ENCODE measurements at places on chromosomes 7 and 10.

GRCh38 chr7:105267244-105267643, 121.5 kb downstream of the SRPK2 start:
- no peaks in the 10 kb centered on the region for H3K36me3 ChIP-seq
- H3K27ac ChIP-seq: peak overlapping the region; percentile 4
- no peak overlapping the region for H3K4me3 ChIP-seq
- DNase-seq: no peak
- peaks cover 14% of the 10 kb centered on the region for H3K4me1 ChIP-seq

DNA sequence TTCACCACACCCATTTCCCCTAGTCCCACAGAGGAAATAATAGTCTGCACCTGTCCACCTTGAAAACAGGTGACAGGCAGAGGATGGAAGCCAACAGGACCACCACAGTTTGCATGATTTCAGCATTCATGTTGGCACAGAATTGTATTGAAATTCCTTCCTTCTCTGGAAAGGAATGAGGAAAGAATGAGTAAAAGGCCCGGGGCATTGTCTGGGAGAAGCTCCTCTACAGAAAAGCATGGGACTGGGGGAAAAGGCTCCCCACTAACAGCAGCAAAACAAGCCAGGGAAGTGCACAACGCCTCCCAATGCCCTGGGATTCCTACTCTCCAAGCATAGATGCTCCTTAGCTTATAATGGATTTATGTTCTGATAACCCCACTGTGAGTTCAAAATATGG, 28.5 kb upstream of the TOMM7 start:
- H3K36me3 ChIP-seq: no peaks in the 10 kb centered on the region
- H3K27ac ChIP-seq: no peak overlapping the region
- DNase-seq: no peak
- no peaks in the 10 kb centered on the region for H3K27me3 ChIP-seq
- H3K4me3 ChIP-seq: no peak overlapping the region

DNA sequence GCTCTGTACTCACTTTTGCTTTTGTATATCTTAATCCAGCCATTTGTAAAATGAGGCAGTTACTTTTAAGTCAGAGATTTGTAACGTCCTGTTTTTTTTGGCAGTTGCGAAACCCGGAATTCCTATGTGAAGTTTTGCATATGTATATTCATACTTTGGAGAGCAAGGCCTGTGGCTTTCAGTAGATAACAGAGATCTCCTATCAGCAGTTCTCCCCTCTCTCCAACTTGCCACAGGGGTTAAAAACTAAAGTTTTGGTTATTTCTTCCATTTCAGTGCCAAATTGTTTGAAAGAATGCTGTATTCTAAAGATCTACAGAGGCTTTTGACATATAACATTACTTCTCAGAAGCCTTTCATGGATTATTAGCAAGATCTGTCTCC, 102.4 kb downstream of the EXOC4 start:
- H3K27ac ChIP-seq: no peak overlapping the region
- no peaks in the 10 kb centered on the region for H3K27me3 ChIP-seq
- no peak for DNase-seq

GRCh38 chr7:125747966-125748365, 818.3 kb upstream of the POT1 start:
- no peak for DNase-seq
- H3K36me3 ChIP-seq: no peaks in the 10 kb centered on the region
- H3K27ac ChIP-seq: no peak overlapping the region
- no peaks in the 10 kb centered on the region for H3K27me3 ChIP-seq
- no peaks in the 10 kb centered on the region for H3K4me1 ChIP-seq
- no peak overlapping the region for H3K4me3 ChIP-seq

GRCh38 chr7:22992874-22993840, 20.8 kb downstream of the HYCC1 start:
- no peaks in the 10 kb centered on the region for H3K27me3 ChIP-seq
- DNase-seq: no peak
- no peaks in the 10 kb centered on the region for H3K36me3 ChIP-seq
- no peaks in the 10 kb centered on the region for H3K4me1 ChIP-seq
- no peak overlapping the region for H3K4me3 ChIP-seq

GRCh38 chr7:97835296-97836138, 36.7 kb downstream of the ASNS start:
- no peaks in the 10 kb centered on the region for H3K36me3 ChIP-seq
- no peak overlapping the region for H3K27ac ChIP-seq
- H3K4me1 ChIP-seq: no peaks in the 10 kb centered on the region
- peaks cover 15% of the 10 kb centered on the region for H3K27me3 ChIP-seq

- DNase-seq: no peak
- H3K27me3 ChIP-seq: no peaks in the 10 kb centered on the region
- no peaks in the 10 kb centered on the region for H3K4me1 ChIP-seq
- no peak overlapping the region for H3K27ac ChIP-seq
- no peaks in the 10 kb centered on the region for H3K36me3 ChIP-seq
These were observed 569.5 kb downstream of the SORCS3 start for GRCh38 chr10:105210546-105210945.

GRCh38 chr7:87767827-87768226, 108.3 kb downstream of the SLC25A40 start:
- H3K4me1 ChIP-seq: no peaks in the 10 kb centered on the region
- H3K27me3 ChIP-seq: no peaks in the 10 kb centered on the region
- no peak overlapping the region for H3K4me3 ChIP-seq

DNA sequence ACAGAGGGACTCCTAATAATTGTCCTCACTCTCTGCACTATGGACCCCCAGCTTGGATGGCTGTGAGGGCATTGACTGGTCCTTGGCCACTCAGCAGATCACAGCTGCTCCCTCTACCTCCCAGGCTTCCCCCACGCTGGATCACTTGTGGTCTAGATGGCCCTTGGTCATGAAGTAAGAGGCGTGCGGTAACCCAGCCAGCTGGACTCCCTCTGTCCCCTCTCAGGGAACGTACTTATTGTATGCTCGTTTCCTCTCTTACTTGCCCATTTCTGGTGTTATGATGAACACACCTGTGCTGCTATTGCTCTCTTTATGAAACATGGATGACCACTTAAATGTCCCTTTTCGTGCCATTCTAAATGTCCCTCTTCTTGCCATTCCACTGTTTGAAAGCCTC, 19.3 kb downstream of the ADAMTS14 start:
- H3K36me3 ChIP-seq: no peaks in the 10 kb centered on the region
- peaks cover 10% of the 10 kb centered on the region for H3K4me1 ChIP-seq
- no peak for DNase-seq
- no peak overlapping the region for H3K27ac ChIP-seq

GRCh38 chr7:55073051-55073511, 54.3 kb downstream of the EGFR start:
- no peaks in the 10 kb centered on the region for H3K36me3 ChIP-seq
- no peak overlapping the region for H3K4me3 ChIP-seq
- H3K4me1 ChIP-seq: peaks cover 50% of the 10 kb centered on the region
- DNase-seq: no peak

DNA sequence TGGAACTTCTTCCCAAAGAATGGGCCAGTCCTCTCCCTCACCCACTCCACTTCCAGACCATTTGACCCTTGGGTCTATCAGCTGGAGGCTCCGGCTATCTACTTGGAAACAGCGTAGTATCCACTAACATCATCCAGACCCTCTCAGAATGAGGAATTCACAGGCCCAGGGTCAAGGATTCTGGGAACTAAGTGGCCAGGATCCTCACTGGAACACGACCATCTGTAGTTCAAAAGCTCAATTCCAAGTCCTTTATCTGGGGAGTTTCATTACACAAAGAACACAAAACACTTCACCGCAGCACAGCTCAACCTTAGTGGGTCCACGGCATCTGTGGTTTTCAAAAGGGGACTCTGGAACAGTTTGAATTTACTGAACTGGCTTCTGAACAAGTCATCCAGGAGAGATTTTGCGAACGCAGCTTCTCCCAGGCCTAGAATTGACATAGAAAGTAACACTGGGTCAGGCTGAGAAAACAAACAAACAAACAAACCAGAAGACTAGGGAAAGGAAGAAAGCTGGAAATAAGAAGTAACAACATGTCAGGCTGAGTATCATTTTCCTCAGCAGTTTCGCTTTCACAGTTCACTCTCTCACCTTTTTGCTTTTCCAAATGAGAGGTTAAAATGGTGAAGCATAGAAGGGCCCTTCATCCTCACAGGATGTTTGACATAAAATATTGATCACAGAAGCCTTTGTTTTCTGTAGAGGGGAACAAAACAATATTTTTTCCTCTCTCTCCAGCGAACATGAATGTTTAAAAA, 57.6 kb upstream of the USP6NL start:
- no peaks in the 10 kb centered on the region for H3K4me1 ChIP-seq
- H3K27ac ChIP-seq: no peak overlapping the region
- H3K27me3 ChIP-seq: no peaks in the 10 kb centered on the region
- no peaks in the 10 kb centered on the region for H3K36me3 ChIP-seq
- H3K4me3 ChIP-seq: no peak overlapping the region

DNA sequence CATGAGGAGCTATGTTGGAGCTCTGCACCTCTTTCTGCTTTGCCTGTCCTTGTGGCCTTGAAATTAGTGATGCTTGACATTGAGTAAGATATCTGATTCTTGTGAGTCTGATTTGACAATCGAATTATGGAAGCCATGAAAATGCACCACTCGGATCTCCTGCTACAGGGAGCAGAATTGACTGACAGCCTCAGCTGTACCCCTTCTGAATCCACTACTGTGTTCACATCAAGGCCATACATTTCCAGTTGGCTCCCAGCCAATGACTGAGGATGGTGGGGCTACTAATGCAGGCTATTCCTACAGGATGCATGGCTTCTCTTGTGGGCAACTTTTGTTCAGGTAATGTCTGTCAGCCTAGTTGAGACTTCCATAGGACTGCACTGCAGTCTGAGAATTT, 321.9 kb downstream of the REEP3 start:
- H3K36me3 ChIP-seq: no peaks in the 10 kb centered on the region
- H3K4me3 ChIP-seq: no peak overlapping the region
- no peaks in the 10 kb centered on the region for H3K4me1 ChIP-seq
- H3K27ac ChIP-seq: no peak overlapping the region
- no peaks in the 10 kb centered on the region for H3K27me3 ChIP-seq
- no peak for DNase-seq

DNA sequence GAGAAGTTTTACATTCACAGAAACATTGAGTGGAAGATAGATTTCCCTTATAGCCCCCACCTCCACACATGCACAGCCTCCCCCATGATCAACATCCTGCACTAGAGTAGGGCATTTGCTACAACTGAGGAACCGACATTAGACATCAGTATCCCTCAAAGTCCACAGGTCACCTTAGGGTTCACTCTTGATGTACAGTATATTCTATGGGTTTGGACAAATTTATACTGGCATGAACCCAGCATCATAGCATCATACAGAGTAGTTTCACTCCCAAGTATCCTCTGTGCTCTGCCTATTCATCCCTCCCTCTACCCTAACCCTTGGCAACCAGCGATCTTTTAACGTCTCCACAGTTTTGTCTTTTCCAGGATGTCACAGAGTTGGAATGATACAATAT, 64.4 kb downstream of the VSTM4 start:
- H3K27me3 ChIP-seq: no peaks in the 10 kb centered on the region
- DNase-seq: no peak
- peak overlapping the region; percentile 28 for H3K27ac ChIP-seq

- DNase-seq: no peak
- no peaks in the 10 kb centered on the region for H3K4me1 ChIP-seq
- no peaks in the 10 kb centered on the region for H3K27me3 ChIP-seq
- H3K27ac ChIP-seq: no peak overlapping the region
- H3K4me3 ChIP-seq: no peak overlapping the region
These were observed 153.0 kb downstream of the PLCE1 start for GRCh38 chr10:94146746-94147145.

DNA sequence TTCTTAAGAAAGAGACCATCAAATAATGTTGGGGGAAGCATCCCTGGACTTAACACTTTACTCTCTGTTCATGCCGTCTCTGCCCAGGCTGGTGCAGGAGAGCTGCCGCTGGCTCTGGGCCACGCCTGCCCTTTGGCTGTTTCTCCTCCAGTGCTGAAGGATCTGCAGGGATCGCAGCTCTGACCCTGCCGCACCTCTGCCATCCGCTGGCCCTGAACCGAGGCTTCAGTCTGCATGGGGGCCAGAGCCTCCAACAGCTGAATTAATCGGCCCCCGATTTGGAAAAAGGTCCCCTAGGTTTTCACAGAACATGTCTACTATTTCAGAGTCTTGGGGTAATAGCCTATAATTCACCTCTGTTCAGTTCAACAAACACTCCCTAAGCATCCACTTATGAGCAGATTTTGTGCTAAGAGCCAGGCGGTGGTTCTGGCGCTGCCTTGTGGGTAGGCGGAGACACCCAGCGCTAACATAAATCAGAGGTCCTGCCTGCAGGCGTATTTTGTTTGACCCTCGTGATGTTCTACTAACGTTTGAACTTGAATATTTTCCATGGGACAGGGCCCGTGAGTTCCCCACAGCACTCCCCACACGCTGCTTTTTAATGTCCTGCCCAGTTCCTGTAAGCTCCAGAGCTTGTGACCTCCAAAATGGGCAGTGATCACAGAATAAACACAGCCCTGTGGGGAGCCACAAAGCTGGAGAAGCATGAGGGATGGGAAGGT, 99.0 kb downstream of the DYNC2I1 start:
- no peak overlapping the region for H3K4me3 ChIP-seq
- no peak for DNase-seq
- no peaks in the 10 kb centered on the region for H3K27me3 ChIP-seq

DNA sequence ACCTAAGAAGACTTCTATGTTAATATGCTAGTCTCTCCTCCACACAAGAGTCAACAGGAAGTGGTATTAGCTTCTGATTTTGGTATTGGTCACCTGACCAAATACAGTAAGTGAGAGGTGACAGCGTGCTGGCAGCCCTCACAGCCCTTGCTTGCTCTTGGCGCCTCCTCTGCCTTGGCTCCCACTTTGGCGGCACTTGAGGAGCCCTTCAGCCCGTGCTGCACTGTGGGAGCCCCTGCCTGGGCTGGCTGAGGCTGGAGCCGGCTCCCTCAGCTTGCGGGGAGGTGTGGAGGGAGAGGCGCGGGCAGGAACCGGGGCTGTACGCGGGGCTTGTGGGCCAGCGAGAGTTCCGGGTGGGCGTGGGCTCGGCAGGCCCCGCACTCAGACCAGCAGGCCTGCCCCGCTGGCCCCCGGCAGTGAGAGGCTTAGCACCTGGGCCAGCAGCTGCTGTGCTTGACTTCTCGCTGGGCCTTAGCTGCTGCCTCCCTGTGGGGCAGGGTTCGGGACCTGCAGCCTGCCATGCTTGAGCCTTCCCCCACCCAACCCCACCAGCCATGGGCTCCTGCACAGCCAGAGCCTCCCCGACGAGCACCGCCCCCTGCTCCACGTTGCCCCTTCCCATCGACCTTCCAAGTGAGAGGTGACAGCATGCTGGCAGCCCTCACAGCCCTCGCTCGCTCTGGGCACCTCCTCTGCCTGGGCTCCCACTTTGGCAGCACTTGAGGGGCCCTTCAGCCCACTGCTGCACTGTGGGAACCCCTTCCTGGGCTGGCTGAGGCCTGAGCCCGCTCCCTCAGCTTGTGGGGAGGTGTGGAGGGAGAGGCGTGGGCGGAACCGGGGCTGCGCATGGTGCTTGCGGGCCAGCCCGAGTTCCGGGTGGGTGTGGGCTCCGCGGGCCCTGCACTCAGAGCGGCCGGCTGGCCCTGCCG, 4.2 kb upstream of the ACSL5 start:
- H3K4me3 ChIP-seq: no peak overlapping the region
- no peak for DNase-seq
- no peaks in the 10 kb centered on the region for H3K27me3 ChIP-seq
- peaks cover 29% of the 10 kb centered on the region for H3K4me1 ChIP-seq

- no peaks in the 10 kb centered on the region for H3K27me3 ChIP-seq
- DNase-seq: peak; percentile 12
- H3K27ac ChIP-seq: no peak overlapping the region
- H3K4me3 ChIP-seq: no peak overlapping the region
- no peaks in the 10 kb centered on the region for H3K4me1 ChIP-seq
These were observed 142.8 kb downstream of the LSM5 start for GRCh38 chr7:32347244-32347828.

GRCh38 chr7:43302211-43302711, 189.8 kb downstream of the HECW1 start:
- no peaks in the 10 kb centered on the region for H3K27me3 ChIP-seq
- peaks cover 8% of the 10 kb centered on the region for H3K4me1 ChIP-seq
- no peaks in the 10 kb centered on the region for H3K36me3 ChIP-seq
- no peak overlapping the region for H3K4me3 ChIP-seq
- H3K27ac ChIP-seq: no peak overlapping the region
- DNase-seq: peak; percentile 75
